Posterior cingulate gyrus (tissue), 11 donors: ENCODE measurements at places on chromosomes 3 and 15.

DNA sequence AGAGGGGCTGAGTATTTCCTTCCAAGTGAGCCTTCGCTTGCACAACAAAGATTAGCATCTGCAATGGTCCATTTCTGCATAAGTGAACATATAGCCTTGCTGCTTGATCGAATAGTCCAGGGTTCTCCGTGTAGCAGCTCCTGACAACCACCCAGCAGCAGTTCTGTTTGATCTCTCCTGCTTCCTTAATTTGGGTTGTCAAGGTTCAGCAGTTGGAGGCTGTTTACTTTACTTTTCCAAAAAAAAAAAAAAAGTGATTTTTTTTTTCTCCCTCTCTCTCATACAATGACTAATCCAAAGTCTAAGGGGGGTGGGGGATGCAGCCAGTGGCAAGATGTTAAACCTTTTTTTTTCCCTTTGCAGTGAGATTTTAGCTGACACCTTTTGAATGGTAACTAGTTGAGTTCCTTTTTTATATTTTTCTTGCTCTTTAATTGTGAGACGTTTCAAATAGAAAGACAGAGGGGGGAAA, 3.6 kb downstream of the FOXP1 start:
- DNase-seq = no peak

- DNase-seq = no peak
Measured at GRCh38 chr15:27317736-27318135, 346.8 kb downstream of the GABRG3 start.

DNA sequence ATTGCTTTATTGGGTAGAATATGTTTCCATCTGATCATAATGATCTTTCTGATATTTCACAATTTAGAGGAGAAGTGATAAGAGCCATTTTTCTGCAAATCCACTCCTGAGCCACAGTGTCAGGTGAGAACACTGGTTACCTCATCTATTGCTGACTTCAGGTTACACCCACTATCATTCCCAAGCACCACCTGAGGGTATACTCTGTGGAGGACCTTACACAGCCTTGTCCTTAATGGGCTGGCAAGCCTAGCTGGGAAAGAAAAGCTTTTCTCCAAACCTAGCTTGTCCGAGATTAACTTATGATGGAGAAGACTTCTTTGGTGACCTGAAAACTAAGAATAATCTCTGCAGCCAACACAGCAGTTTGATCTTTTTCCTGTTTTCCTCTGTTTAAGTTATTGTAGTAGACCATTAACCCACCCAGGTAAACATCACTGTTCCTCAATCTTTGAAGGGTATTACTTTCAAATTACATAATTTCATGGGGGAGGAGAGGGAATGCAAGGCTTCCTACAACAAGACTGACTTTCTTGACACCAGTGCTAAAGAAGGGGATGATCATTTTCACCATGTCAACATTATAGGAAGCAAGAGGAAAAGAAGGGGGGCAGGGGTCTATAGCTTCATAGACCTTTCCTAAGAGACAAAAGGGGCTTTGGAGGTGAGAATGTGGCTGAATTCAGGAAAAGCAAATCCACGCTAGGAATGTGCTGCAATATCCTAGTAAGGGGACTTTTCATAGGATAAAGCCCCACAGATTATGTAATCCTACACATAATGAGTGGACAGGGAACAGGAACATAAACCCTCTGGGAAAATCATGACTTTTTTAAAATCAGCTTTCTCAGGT, 1.7 kb downstream of the NCEH1 start:
- DNase-seq = no peak

DNA sequence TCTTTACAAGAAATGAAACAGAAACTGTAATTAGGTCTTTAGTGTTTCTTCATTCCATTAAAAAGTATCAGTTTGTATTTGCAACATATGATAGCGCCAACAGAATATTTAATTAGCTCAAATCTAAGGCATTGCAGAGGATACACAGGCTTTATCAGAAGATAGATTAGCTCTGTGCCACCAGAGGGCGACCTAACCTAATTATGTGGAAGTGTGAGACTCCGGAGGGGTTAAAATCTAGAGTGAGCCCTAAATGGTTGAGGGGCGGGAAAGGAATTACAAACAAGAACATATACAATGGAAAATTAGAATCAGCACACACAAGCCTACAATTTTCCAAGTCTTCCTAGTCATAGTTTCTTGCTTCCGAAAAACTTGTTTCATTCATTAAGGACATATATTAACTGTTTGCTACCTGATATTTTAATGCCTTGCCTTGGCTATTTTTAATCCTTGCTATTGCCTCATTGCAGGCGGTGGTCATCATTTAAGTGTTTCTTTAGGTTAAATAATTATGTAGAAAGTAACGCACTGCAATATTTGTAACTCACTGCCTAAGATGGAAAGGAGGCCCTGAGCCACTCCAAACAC, 18.0 kb upstream of the RYR3 start:
- DNase-seq = no peak

- DNase-seq = no peak
Measured at GRCh38 chr3:135169651-135170050, 374.6 kb downstream of the EPHB1 start.

- peak; percentile 84 for DNase-seq
Measured at GRCh38 chr15:55993804-55994560, 570 bp upstream of the NEDD4 start.

- no peak for DNase-seq
Measured at GRCh38 chr15:40301467-40302179, 6.1 kb downstream of the PLCB2 start.

GRCh38 chr3:133945381-133946095, 49.9 kb upstream of the RAB6B start:
- DNase-seq = peak; percentile 20

- DNase-seq = no peak
Measured at GRCh38 chr3:97991293-97991682, 19.1 kb upstream of the RIOX2 start.

GRCh38 chr3:192718156-192718555, 9.2 kb downstream of the FGF12 start:
- no peak for DNase-seq

DNA sequence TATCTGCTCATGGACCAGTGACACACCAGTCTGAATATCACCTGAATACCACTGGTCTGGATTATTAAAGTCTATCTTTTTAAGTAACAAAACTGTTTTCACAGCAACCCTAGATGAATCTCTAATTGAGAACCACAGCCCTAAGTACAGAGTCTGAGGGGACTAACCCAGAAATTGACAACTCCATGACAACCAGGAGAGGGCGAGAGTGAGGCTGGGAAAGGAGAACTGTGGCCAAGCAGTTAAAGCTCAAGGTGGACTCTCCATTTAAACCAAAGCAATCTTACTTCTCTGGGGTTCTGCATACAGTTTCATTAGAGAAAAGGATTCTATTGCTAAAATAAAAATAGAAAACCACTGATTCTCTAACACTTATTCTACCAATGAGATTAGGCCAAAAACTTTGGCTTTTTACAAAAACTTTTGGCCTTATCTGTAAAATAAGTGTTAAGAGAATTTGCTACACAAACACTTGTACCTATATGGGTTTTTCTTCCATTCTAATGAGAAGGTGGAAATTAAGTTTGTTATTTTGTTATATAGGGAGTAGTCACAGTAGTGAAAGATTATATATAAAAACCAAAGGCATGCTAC, 11.4 kb downstream of the NEK10 start:
- no peak for DNase-seq

GRCh38 chr3:128372707-128373533, 93.8 kb downstream of the DNAJB8 start:
- no peak for DNase-seq

- DNase-seq = no peak
Measured at GRCh38 chr3:145650170-145650569, 510.8 kb downstream of the PLOD2 start.

GRCh38 chr3:24493746-24494617, 668 bp downstream of the THRB start:
- DNase-seq = peak; percentile 90

- DNase-seq = no peak
Measured at GRCh38 chr3:17151598-17152373, 267.0 kb downstream of the PLCL2 start.

GRCh38 chr15:100060276-100060926, 281.4 kb downstream of the ADAMTS17 start:
- no peak for DNase-seq

GRCh38 chr3:38605981-38606380, 43.5 kb downstream of the SCN5A start:
- DNase-seq = no peak

GRCh38 chr3:160369784-160370183, 29.2 kb downstream of the IFT80 start:
- no peak for DNase-seq

- no peak for DNase-seq
Measured at GRCh38 chr3:131091768-131092167, 65.1 kb downstream of the NEK11 start.

DNA sequence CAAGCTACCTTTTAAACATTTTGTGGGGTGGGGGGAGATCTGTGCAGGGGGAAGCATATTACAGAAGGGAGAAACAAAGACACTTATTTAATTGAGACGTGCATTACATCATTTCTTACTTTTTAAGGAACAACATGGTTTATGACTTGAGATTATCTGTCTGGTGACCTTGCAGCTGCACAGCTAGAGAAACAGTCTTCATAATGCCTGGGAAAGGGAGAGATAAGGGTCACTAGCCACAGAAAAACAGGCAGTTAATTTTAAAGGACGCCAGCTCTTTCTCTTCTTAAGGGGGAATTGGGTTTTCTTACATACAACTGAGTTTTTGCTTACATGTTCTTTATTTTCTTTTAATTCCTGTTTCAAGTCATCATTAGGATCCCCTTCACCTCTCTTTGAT, 147.9 kb downstream of the SST start:
- no peak for DNase-seq

DNA sequence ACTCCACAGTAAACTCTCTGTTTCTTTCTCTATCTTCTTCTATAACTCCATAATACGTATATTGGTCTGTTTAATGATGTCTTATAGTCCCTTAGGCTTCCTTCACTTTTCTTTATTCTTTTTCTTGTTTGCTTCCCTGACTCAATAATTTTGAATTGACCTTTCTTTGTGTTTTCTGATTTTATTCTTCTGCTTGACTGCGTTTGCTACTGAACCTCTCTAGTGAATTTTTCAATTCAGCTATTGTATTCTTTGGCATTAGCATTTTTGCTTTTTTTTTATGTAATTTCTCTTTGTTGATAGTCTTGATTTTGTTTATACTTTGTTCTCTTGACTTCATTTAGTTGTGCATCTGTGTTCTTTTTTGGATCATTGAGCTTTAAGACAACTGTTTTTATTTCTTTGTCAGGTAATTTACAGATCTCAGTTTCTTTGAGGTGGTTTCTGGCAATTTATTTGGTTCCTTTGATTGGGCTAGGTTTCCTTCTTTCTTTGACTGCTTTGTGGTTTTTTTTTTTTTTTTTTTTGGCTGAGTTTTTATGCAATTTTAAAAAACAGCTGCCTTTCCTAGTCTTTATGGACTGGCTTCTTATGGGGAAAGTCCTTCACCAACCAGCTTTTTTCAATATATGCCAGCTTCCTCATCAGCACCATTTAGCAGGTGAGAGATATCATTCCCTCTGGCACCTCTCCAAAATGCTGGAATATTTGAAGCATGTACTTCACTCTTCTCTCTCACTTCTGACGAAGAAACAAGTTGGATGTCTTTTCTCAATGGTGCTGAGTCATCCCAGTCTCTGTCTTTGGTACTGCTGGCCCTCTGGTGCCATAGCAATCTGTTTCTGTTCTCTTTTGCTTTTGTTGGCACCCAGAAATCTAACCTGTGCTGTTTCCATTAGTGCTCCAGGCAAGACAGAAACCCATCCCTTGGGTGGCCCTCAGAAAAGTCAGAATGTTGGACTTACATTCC, 17.6 kb downstream of the RSRC1 start:
- DNase-seq = no peak

GRCh38 chr3:64930891-64931290, 243.1 kb upstream of the ADAMTS9 start:
- no peak for DNase-seq

- DNase-seq = no peak
Measured at GRCh38 chr15:71224024-71224423, 108.8 kb downstream of the THSD4 start.

- DNase-seq = no peak
Measured at GRCh38 chr15:80474224-80475215, 70.3 kb downstream of the ARNT2 start.

DNA sequence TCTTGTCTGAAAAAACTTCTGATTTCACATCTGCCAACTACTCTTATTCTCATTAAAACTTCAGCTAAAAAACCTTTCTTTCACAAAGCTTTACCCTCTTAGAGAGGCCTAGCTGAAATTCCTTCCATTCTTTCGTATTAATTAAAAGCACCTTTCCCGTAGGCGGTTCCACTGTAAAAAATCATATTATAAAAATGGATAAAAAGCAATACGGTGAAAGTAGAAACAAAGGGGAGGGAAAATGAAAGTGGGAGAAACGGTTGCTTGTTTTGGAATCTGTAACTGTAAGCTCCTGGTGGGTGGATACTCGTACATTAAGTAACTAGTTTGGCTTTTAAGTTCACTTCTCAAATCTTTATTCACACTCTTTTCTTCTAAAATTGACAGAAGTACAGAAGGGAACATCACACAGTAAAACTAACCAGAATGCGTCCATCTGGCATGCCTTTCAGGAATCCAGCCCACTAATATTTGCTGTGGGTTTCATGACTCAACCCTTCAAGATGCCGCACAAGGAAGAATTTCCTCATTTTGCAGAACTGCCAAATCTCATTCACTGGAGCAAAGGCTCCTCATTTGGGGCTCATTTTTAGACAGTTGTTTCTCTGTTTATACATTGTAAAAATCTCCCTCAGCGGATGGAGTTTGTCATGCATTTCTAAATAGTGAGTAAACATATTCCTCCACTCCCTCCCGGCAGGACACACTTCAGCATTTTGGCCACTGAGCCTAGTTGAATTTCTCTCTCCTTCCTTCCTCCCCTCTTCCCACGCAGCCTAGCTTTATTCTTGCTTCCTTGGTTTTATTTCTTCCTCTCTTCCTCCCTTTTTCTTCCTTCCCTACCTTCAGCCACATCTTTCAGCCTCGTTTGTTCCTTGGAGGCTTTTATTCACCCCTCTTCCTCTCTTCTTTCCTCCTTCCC, 419.5 kb upstream of the NAALADL2 start:
- DNase-seq = no peak

GRCh38 chr15:72278737-72279136, 6.4 kb upstream of the PARP6 start:
- DNase-seq = no peak
